ENCODE measurements at places on chromosomes 1 and 21. TPM values are rescaled to one million over a fixed set of nuclear protein-coding genes. Genes with fewer than 3 reads are reported as not detected.

DNA sequence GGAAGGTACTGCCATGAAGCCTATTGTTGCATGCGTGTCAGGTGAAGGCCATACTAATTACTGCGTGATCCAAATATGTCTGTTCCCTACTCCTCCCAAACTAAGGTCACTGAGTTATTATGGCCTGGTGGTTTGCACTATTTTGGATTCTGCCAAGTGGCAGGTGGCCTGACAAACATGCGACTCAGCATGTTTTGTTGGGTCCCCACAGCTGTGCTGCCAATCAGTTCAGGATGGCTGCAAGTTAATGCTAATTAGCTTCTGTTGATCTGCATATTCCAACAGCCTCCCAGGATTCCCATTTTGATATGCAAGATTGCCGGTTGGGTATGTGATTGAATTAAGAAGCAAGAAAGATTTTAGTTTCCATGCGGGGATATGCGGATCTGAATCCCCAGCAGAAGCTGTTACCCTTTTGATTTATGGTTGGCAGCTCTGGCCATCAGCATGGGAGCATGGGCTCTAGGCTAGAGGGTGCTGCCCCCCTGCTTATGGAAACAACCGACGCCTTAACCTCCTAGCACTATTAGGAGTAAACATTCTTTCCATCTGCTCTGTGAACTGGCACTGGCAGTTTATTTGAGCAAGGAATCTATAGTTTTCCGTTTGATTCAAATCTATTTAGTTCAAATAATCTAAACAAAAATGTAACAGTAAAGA is 429.8 kb upstream of the C1orf87 start:
- DNase-seq = no peak

SLAMF1 gene
- not detected for total RNA-seq

- no peak for DNase-seq
These were observed 39.0 kb downstream of the TBX19 start for GRCh38 chr1:168319691-168320090.

DNA sequence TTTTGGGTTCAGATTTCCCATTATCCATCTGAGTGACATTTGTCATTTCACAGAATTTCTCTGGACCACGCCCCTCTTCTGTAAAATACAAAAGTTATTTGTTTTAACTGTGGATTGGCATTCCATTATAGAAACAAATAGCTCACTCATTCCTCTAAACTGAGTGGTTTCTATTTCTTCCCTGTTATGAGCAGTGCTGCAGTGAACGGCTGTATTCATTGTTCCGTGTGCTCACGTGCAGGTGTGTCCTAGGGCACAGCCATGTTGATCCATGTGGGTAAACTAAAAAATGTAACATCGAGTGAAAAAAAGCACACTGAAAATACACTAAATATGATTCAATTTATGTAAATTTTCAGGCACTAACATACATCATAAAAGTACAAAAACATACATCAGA is 27.0 kb upstream of the IL12RB2 start:
- DNase-seq = no peak

DNA sequence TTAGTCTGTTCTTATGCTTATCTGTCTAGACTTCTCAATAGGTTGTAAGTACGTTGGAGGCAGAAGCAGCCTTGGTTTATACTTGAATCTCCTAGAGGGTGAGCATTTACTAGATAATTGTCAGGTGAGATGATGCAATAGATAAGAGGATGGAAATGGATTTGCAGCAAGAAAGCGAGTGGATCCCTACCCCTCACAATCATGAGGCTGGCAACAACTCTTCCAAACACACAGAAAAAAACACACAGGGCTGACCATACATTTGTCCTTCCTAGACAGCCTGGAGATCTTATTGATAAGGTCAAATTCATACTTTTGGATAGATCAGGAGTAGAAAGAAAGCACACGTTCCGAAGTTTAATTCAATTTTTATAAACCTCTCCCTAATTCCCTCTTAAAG is 481.4 kb upstream of the CAMK1G start:
- DNase-seq = no peak

TEDDM1 gene
- not detected for total RNA-seq

DNA sequence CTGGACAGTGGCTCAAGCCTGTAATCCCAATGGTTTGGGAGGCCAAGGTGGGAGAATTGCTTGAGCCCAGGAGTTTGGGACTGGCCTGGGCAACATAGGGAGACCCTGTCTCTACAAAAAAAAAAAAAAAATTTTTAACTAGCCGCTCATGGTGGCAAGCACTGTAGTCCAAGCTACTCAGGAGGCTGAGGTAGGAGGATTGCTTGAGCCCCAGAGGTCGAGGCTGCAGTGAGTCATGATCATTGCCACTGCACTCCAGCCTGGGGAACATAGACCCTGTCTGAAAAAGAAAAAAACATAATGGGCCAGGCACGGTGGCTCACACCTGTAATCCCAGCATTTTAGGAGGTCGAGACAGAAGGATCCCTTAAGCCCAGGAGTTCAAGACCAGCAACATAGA is 5.3 kb downstream of the SPATC1L start:
- no peak for DNase-seq

GRCh38 chr1:10529091-10529490 is 54.3 kb downstream of the PEX14 start:
- no peak for DNase-seq

RAB29 gene
- total RNA-seq = 7.3 TPM

TAS1R1 gene
- total RNA-seq = not detected

OLFML2B gene
- total RNA-seq = 0.56 TPM

- DNase-seq = peak; percentile 19
These were observed 99.1 kb downstream of the NMNAT2 start for GRCh38 chr1:183319051-183319450.

All from IMR-90 (cell line).